Right ventricle myocardium superior (tissue), 1 donor: ENCODE measurements at places on chromosomes 6 and 20. TPM values are rescaled to one million over a fixed set of nuclear protein-coding genes. Genes with fewer than 3 reads are reported as not detected.

Gene IRAK1BP1
- 4.4 TPM for total RNA-seq

Gene EDN3
- not detected for total RNA-seq

Gene TP53TG5
- 1.2 TPM for total RNA-seq

Gene ANKRD6
- 15.0 TPM for total RNA-seq

Gene OSTM1
- total RNA-seq, result 35.4 TPM

Gene NEURL2
- 6.5 TPM for total RNA-seq

Gene SLC17A1
- total RNA-seq, result not detected

Gene IBTK
- total RNA-seq, result 25.6 TPM

Gene RAET1L
- total RNA-seq, result not detected

Gene C6orf118
- total RNA-seq, result not detected

Gene ZBTB46
- total RNA-seq, result 13.5 TPM

Gene MCHR2
- total RNA-seq, result not detected

Gene NOTCH4
- 22.4 TPM for total RNA-seq

Gene HSPA12B
- total RNA-seq, result 16.6 TPM

Gene FNDC1
- 1.2 TPM for total RNA-seq

Gene TCF15
- total RNA-seq, result 13.4 TPM

Gene TINAG
- total RNA-seq, result 0.16 TPM

Gene ZC2HC1B
- total RNA-seq, result not detected

Gene SHLD1
- total RNA-seq, result 7.4 TPM

Gene HLA-DOA
- 1.2 TPM for total RNA-seq

Gene GOPC
- total RNA-seq, result 17.5 TPM

Gene FOXF2
- total RNA-seq, result 0.16 TPM

Gene FAM217A
- total RNA-seq, result not detected

Gene PTGIS
- total RNA-seq, result 26.9 TPM

Gene DEFB124
- not detected for total RNA-seq

Gene NTSR1
- not detected for total RNA-seq

Gene TCF21
- total RNA-seq, result 4.1 TPM

Gene BACH2
- total RNA-seq, result 1.9 TPM

Gene FAM110A
- total RNA-seq, result 1.9 TPM

Gene HMGA1
- total RNA-seq, result 45.7 TPM

Gene NKAIN2
- 0.22 TPM for total RNA-seq

Gene KIAA0408
- 3.1 TPM for total RNA-seq

Gene NECAB3
- total RNA-seq, result 69.4 TPM

Gene MATN4
- not detected for total RNA-seq

Gene AKAP12
- 13.9 TPM for total RNA-seq

Gene C6orf141
- not detected for total RNA-seq

Gene NRN1
- total RNA-seq, result 12.6 TPM

Gene VNN1
- 1.7 TPM for total RNA-seq

Gene ABHD16B
- not detected for total RNA-seq

Gene ETV7
- not detected for total RNA-seq

Gene GGTLC1
- not detected for total RNA-seq

Gene MUC21
- total RNA-seq, result not detected
